Activated T-cell treated with anti-CD3 and anti-CD28 coated beads, Interleukin-2, amount 50 U/mL, for 72 hours (primary cell): ENCODE measurements at places on chromosomes 5 and 9.

DNA sequence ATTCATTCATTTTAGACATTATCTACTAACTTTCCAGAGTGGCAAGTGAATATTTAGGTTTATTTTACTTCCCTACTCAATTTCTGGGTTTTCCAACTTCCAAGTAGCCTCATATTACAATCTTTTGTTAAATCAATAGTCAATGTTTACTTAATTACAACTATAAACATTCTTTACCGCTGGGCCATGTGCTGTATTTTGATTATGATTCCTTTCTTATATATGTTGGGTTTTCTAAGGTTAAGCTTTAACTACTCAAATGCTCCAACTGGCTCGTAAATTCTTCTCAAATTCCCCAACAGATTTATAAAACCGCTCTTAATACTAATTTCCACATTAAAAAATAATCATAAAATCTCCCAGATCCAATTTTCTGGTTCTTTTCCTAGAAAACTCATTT lies 110.1 kb upstream of the ABCA1 start:
- no peak for DNase-seq

DNA sequence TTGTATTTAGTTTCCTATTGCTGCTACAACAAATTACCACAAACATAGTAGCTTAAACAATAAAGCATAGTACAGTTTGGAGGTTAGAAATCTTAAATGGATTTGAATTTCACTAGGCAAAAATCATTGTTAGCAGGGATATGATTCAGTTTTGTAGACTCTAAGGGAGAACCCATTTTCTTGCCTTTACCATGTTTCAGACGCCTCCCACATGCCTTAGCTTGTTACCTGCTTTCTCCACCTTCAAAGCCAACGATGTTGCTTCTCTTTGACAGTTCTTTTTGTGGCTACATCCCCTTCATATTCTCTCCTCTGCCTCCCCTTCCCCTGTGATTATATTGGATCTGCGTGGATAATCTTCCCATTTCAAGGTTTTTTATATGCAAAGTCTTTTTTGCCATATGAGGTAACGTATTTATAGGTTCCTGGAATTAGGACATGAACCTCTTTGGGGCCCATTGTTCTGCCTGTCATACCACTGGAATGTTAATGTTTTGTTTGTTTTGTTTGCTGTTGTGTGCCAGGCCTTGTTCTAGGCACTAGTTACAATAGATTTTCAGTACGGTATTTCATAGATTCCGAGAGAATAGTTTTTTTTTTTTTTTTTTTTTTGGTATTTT lies 54.1 kb downstream of the UHRF2 start:
- DNase-seq: no peak

DNA sequence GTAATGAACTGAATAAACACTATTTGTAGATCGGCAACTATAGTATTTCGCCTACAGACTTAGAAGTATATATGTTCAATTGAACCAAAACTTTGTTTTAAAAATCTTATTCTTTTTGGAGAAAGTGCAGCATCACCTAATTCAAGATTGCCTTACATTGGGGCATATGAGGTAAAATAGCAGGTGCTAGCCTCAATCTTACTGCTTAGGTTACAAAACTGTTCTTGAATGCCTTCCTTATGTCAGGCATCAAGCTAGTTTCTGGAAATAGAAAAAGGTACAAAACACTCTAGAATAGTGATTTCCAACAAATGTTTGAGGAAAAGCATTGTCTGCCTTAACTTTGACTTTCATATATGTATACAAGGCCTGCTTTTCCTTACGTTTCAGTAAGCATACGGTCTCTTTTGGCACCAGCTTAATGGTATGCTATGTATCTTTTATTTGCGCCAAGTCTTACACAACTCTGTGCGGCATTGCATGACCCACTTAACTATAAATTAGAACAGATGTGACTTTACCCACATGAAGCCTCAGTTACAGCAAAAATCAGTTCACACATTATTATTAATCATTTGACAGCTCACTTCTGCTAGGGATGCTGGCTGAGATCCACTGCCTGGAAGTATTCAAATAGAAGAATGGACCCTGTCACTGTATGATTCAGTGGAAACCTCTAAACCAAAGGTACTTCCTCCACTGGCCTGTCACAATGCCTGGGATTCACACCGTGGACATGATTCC lies 174.1 kb downstream of the PRELID2 start:
- no peak for DNase-seq

DNA sequence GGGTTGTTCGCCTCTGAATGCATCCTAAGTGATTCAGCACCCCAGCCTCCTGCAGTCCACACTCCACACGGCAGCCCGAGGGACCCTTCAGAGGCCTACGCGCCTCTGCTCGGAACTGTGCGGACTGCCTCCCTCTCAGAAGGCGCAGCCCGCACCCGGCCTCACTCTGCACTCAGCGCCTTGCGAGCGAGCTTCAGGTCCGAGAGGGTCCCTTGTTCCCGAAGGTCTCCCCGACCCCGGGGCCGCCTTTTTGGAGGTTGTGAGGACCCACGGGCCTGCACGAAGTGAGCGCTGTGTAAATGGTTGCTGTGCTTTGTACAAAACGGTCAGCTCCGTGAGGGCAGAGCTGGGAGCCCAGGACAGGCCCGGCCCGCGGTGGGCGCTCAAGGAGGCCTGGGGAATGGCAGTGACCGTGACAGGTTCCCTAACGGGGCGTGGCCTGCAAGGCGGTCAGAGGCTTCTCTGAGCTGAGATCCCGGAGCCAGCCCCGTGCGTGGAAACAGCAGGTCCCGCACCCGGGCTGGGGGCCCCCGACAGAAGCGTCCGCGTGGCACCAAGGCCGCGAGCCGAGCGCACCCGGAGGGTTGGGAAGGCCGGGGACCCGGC lies 698 bp upstream of the CACNA1B start:
- no peak for DNase-seq

GRCh38 chr9:33263131-33264002 lies 1.1 kb downstream of the BAG1 start:
- peak; percentile 26 for DNase-seq

GRCh38 chr5:18329328-18329727 lies 695.1 kb downstream of the TAF11L14 start:
- DNase-seq: no peak

DNA sequence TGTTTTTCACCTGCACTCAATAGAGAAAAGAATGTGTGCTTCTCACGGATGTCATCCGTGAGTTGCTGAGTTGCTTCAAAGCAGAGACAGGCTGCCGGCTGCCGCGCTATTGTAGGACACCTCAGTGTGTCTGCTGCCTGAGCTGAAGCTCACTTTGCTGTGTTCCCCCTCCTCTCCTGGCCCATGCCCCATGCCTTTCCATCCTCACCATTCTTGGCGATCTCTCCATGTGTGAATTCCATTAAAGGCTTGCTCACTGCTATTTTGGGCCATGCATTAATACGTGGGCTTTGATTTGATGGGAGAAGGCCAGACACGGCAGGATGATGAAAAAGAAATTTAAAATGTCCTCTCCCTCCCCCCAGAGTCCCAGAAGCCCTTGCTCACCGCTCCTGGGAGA lies 14.5 kb downstream of the ADAM19 start:
- no peak for DNase-seq

DNA sequence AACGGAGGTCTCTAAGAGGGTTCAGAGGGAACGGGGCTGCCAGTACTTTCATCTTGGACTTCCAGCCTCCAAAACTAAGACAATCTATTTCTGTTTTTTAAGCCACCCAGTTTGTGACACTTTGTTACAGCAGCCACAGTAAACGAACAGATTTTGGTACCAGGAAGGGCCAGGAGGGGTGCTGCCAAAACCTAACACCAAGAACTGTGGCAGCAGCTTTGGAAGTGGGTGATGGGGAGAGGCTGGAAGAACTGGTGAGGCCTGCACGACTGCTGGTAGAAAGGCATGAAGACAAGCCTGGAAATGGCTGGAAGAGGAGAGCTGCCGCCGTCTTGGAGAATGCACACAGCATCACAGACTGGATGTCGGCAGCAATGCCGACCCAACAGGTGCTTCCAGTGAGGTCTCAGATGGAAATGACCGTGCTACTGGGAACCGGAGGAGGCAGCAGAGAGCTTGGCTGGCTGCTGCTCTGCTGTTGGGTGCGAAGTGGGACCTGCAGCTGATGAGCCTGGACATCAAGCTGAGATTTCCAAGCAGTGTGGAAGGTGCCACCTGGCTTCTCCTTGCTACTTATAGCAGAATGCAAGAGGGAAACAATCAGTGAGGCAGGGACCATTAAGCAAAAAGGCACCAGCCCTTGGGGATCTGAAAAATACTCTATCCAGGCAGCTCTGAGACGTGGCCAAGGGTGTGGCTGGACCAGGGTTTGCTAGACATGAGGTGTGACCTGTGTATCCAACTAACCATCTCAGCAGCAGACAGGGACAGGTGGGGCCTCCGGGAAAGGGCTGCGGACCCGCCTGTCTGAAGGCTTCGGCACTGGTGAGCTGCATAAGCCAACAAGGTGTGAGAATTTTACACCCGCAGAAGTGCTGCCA lies 4.7 kb upstream of the TMEM210 start:
- peak; percentile 33 for DNase-seq

DNA sequence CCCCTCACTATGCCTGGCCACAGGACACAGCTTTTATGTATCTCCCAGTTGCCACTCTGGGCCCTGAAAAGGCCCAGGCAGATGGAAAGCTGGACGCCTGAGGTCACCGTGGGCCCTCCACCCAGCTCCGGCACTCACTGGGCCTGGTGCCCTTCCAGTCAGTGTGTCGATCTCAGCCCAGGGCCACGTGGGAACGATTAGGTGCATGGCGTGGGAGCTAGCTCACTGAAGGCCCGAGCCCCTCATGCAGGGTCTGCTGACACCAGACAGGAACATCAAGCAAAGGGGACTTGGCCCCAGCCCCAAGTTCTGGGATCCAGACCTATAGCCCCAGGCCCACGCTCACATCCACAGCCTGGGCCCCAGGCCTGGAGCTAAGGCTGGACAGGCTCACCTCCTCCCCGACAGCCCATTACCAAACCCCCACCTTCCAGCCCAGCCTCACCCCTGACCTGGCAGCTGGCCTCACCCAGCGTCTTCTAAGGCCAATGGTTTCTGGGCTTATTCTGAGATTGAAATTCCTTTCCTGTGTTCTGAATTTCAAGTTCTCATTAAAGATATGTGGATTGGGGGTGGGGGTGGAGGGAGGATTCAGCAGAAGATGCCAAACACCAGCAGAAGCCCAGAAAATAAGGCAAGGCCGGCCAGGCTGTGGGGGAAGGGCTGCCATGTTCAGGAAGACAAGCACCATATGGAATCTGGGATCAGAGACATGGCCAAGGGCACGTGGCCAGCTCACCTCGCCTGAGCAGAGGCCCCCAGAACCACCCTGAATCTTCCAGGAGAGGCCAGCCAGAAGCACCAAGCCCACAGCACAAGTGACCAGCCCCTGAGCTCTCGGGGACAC lies 74.5 kb downstream of the ADAMTS2 start:
- DNase-seq: no peak

DNA sequence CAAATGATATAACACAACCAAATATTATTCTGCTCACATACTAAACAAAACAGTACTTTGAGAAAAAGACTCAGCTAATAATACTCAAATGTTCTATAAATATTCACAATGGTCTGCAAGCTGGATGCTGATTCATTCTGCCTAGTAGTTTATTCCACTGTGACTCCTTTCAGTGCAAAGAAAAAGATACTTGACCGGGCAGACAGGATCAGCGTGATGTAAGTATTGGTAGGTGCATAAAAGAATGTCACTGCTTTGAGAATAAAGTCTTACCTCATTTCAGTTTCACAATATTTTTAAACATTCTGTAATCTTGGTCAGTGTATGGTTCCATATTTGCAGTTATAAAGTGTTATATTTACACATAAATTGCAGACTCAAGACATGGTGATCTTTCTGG lies 223.0 kb upstream of the NUDT12 start:
- DNase-seq: no peak

DNA sequence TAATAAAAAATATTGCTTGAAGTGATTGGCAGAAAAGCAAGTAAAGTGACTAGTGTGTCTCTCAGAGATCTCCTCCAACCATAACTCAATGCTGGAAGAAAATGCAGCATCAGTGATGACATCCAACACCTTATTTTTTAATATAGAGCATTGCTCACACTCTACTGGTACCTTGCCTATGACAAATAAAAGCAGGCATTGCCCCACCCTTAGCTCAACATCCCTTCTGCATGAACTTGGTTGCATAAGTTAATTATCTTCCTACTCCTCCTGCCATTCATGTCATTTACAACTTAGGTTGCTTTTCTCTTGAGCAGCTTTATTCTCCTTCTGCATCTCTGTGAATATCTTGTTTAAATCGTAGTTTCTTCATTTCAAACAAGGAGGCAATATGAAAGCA lies 41.2 kb downstream of the FEM1C start:
- no peak for DNase-seq

GRCh38 chr9:117722108-117722761 lies 18.0 kb downstream of the TLR4 start:
- DNase-seq: no peak

- no peak for DNase-seq
These were observed 37.5 kb downstream of the ERGIC1 start for GRCh38 chr5:172871536-172871935.

DNA sequence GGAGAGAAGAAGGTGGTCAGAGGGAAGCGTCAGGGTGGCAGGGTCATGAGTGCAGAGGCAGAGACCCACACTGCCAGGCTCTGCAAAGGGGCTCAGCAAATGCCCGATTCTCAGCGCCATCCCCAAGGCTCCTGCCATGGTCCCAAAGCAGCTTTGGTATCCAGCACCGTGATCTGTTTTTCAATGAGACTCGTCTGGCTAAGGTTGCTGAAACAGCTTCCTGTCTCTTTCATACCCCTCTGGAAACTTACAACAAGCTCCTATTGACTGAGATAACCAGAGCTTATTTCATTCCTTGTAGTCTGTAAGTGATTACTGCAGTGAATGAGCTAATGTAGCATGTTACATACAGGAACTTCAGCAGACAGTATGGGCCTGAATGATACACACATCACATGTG lies 568.6 kb upstream of the DAP start:
- DNase-seq: no peak
